Hematopoietic multipotent progenitor cell treated with erythropoietin and hydrocortisone succinate and interleukin-3 and kit ligand, for 6 days (in vitro differentiated cells): ENCODE measurements at places on chromosomes 12 and 14.

GRCh38 chr12:79934281-79935020, 446 bp downstream of the PPP1R12A start:
- DNase-seq: peak; percentile 59

DNA sequence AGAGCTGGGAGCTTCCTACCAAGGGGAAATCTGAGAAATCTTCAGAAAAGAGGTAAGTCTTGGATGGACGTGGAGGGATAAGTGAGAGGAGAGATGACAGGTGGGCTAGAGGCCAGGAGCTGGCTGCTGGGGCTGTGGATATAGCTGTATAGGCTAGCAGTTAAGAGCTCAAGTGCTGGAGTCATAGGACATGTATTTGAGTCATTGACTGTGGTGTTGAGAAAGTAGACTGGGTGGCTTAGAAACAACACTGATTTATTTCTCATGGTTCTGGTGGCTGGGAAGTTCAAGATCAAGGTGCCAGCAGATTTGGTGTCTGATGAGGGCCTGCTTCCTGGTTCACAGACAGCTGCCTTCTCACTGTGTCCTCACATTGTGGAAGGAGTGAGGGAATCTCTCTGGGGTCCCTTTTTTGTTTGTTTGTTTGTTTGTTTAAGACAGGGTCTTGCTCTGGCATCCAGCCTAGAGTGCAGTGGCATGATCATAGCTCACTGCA, 151.1 kb upstream of the FUT8 start:
- no peak for DNase-seq

DNA sequence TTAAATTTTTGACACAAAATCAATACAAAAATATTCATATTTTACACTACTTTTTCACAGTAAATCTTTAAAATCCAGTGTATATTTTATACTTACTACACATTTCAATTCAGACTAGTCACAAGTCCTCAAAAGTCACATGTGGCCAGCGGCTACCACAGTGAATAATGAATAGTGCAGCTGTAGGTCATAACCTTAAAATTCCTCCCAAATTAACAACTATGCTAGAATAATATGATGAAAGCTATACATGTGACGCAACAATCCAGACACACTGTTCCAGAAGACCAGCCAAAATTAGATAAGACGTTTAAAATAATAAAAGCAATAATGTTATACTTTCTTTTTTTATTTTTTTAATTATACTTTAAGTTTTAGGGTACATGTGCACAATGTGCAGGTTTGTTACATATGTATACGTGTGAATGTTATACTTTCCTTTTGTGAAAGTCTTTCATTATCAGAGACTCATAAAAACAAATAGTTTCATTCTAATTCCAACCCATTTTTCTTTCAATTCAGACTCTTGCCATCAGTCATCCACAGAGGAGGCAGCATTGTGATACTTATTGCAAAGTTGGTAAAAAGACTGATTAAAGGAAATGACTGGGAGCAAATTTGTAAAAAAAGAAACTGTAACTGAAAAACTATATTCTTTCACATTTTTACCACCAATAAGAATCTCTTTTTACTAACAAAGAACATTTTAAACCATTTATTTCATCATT, 67.0 kb downstream of the C2CD5 start:
- no peak for DNase-seq

DNA sequence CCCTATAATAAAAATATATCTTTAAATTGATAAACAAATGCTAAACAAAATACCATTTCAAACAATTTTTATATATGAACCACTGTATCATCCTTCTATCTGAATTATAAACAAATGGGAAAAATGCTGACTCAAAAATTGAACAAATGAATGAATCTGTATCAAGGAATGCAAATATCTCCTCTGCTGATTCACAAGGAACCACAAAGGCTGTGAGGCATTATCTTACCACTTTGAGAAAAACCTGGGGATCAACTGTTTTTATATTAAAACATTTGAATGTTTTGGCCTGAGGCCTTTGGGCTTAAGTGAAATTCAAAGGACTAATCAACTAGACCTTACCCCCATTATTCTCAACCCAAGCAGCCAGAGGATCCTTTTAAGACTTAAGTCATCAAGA, 86.3 kb downstream of the EML5 start:
- no peak for DNase-seq

DNA sequence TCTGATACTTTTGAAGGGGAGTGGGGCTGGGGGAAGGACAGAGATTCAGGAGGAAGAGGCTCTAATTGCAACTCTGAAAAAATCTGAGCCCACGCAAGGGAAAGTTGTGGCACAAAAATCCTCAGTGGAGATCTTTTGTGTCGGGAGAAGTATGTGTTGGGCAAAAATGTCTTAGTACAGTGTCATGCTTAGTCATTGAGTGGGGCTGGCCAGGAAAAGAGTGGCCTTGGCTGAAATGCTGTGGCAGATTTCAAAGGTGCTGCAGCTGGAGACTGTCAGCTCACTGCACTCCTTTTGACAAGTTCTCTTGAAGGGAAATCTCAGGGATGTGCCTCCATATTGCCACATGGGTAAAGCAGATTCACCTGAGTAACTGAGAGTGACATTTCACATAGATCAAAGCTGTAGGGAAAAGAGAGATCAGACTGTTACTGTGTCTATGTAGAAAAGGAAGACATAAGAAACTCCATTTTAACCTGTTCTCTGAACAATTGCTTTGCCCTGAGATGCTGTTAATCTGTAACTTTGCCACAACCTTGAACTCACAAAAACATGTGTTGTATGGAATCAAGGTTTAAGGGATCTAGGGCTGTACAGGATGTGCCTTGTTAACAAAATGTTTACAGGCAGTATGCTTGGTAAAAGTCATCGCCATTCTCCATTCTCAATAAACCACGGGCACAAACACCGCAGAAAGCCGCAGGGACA, 36.0 kb upstream of the GLIPR1 start:
- no peak for DNase-seq

DNA sequence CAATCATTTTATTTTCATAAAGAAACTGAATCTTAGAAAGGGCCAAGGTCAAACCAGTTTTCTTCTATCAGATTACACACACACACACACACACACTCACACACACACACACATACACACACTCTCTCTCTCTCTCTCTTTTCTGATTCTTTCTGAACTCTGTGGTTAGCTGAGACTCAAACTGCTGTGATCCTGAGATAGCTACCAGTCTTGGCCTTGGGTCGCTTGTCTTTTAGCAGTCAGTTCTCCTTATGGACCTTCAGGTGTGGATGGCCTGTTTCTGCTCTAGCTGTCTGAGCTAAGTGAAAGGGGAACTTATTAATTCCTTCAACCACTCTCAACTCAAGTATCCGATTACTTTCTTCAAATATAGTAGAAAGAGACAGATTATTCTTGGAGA, 145.1 kb downstream of the GRIP1 start:
- no peak for DNase-seq
